ENCODE measurements at places on chromosomes 4 and X.

GRCh38 chrX:147914591-147914990 is 2.9 kb downstream of the FMR1 start:
- DNase-seq = no peak

DNA sequence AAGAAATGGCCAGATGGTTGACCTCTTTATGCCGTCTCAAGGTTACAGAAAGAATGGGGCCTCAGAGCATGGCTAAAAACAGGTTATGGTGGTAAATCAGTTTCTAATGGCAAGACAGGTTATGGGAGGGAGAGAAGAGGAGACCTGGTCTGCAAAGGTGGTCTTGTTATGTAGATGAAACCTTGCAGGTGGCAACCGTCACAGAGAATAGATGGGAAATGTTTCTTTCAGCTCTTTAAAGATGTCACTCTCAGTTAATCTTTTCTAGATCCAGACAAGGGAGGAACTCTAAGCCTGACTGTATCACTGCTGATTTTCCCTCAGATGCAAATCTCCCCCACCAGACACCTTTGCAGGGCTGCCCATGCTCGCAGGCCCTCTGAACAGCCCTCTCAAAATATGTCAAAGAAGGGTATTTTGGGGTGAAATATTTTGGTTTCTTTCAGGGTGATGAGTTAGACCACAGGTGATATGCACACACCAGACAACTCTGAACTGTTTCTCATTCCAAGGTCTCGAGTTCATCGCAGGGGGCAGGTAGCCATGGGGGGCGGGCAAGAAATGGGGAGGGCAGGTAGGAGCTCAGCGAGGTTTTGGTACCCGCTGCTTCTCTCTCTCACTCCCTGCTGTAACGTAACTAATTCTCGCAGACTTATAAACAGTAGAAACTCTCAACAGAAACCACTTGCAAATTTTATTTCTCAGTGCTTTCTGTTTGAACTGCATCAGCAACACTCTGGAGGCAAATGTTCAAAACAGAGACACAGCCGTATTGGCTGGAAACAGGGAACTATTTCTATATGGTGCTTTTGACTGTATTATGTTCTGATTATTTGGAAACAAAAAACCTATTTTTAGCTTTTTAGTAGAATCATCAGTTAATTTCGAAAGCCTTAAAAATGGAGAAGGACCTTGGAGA is 32.4 kb downstream of the CASP3 start:
- no peak for DNase-seq

GRCh38 chr4:100208459-100208858 is 18.2 kb upstream of the DDIT4L start:
- DNase-seq = no peak

DNA sequence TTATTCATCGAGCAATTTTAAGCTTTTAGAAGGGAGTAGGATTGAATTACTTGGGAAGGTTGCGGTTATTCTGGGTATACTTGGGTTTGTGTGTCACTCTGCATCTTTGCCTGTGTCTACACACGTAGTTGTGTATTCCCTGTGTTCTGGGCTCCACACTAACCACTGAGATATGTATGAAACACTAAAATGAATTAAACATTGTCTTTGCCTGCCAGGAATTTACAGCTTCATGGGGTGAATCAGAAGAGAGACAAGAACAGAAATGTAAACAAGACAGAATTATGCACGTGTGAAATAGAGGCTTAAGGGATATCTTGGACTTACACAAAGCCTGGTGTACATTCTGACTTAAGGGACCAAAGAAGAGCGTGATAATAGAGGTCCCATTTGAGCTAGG is 228.5 kb downstream of the AFF2 start:
- no peak for DNase-seq
